Activated T-helper 2 cell treated with anti-CD3 and anti-CD28 coated beads, Interferon-gamma antibody, Interleukin-2, Interleukin-4, amounts not matched to agents 10 μg/mL and 5 μg/mL and 100 μg/mL, durations not matched to agents 14 hours and 24 hours and 36 hours (primary cell): ENCODE measurements at places on chromosomes 12 and 14.

DNA sequence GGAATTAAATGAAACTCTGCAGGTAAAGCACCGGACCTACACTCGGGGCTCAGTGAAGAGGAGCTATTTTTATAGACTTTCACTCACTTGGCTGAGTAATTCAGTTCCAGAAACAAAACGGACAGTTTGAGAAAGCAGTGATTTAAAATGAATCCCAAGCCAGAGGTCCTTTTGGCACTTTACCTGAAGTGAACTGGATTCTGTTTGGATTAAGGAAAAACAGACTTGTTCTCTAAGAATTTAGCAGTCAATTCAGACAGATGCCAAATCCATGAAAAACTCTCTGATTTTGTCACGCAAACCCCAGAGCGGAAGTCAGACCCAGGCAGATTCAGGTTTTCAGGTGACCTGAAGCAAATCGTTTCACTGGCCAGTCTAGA is 4.9 kb upstream of the VASH1 start:
- no peaks in the 10 kb centered on the region for H3K36me3 ChIP-seq
- H3K4me1 ChIP-seq: peaks cover 1% of the 10 kb centered on the region
- no peak overlapping the region for H3K4me3 ChIP-seq

GRCh38 chr12:68359674-68360073 is 27.5 kb upstream of the MDM1 start:
- H3K27ac ChIP-seq: no peak overlapping the region
- no peak overlapping the region for H3K4me3 ChIP-seq
- no peaks in the 10 kb centered on the region for H3K36me3 ChIP-seq
- no peak for DNase-seq
- H3K4me1 ChIP-seq: peaks cover 26% of the 10 kb centered on the region

- H3K4me3 ChIP-seq: no peak overlapping the region
- no peak overlapping the region for H3K27ac ChIP-seq
- no peak for DNase-seq
- H3K27me3 ChIP-seq: no peaks in the 10 kb centered on the region
- H3K4me1 ChIP-seq: no peaks in the 10 kb centered on the region
- no peaks in the 10 kb centered on the region for H3K36me3 ChIP-seq
These were observed 38.9 kb downstream of the SERPINA3 start for GRCh38 chr14:94650806-94651805.

DNA sequence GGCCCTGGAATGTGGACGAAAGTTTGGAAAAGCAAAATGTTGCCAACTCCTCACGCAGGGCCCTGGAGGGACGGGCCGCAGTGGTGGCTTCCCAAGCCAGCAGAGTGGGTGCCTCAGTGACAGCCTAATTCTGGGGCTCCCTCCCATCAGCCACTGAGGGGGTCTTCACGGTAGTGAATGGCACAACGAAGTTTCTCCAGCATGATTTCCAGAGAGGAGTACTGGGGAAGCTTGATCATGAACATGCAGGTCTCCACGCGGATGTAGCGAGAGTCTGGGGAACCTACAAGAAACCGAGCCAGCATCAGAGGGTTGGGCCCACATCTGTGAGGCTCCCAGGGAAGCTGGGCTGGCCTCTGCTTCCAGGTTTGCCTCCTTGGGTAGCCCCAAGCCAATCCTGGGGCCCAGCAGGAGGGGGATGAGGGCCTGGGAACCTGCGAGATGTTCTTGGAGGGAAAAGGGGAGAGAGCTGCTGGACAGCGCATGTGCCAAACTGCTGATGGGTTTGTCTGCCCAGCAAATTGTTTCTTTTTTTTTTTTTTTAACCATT is 37.0 kb downstream of the TRAFD1 start:
- H3K4me3 ChIP-seq: no peak overlapping the region
- DNase-seq: no peak
- H3K36me3 ChIP-seq: peaks cover 38% of the 10 kb centered on the region
- no peaks in the 10 kb centered on the region for H3K4me1 ChIP-seq

GRCh38 chr14:92706386-92706785 is 42.0 kb downstream of the LGMN start:
- no peak overlapping the region for H3K27ac ChIP-seq
- H3K27me3 ChIP-seq: peaks cover 12% of the 10 kb centered on the region
- DNase-seq: no peak
- no peak overlapping the region for H3K4me3 ChIP-seq
- no peaks in the 10 kb centered on the region for H3K4me1 ChIP-seq
- no peaks in the 10 kb centered on the region for H3K36me3 ChIP-seq

DNA sequence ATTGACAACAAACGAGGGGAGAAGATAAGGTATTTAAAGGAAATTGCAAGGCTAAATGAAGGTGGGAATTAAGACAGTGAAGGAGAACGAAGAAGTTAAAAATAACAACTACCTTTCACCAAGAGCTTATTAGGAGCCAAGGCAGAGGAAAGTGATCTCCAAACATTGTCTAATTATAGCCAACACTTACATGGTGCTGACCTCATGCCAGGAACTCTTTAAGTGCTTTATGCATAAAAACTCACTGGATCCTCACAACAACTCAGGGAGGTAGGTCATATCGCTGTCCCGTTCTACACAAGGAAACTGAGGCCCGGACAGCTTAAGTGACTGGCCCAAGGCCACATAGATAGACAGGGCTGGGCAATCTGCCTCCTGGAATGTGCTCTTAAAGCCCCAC is 19.5 kb downstream of the TAMALIN start:
- H3K36me3 ChIP-seq: no peaks in the 10 kb centered on the region
- peak overlapping the region; percentile 98 for H3K27ac ChIP-seq
- no peaks in the 10 kb centered on the region for H3K27me3 ChIP-seq
- H3K4me3 ChIP-seq: no peak overlapping the region
- peaks cover 26% of the 10 kb centered on the region for H3K4me1 ChIP-seq

GRCh38 chr12:108162207-108162606 is 33.1 kb downstream of the WSCD2 start:
- H3K27ac ChIP-seq: no peak overlapping the region
- no peaks in the 10 kb centered on the region for H3K4me1 ChIP-seq
- H3K27me3 ChIP-seq: no peaks in the 10 kb centered on the region
- no peaks in the 10 kb centered on the region for H3K36me3 ChIP-seq
- no peak overlapping the region for H3K4me3 ChIP-seq
- DNase-seq: no peak

DNA sequence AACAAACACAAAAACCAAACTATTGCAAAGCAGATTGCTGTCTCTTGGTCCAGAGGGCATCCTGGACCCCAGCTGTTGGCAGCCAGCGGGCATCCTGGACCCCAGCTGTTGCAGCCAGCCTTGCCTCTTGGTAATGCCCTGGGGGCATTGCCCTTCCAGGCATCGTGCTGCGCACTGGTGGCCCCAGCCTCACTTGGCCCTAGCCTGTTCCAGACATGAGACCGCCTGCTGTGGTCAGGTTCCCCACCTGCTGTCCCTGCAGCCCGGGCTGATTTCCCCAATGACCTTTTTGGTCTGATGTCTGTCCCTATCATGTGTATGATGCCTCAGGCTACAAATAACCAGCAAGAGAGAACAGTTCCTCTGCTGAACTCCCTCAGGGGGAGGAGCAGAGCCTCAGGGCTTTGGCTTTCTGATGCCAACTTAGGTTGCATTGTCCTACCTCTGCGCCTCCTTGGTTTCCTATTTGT is 20.8 kb downstream of the MLXIP start:
- no peak for DNase-seq
- H3K4me3 ChIP-seq: no peak overlapping the region
- no peak overlapping the region for H3K27ac ChIP-seq
- peaks cover 30% of the 10 kb centered on the region for H3K4me1 ChIP-seq
- H3K36me3 ChIP-seq: peaks cover 6% of the 10 kb centered on the region
- H3K27me3 ChIP-seq: no peaks in the 10 kb centered on the region

- H3K27ac ChIP-seq: no peak overlapping the region
- H3K4me1 ChIP-seq: no peaks in the 10 kb centered on the region
- H3K4me3 ChIP-seq: no peak overlapping the region
- no peaks in the 10 kb centered on the region for H3K36me3 ChIP-seq
- DNase-seq: no peak
These were observed 5.3 kb downstream of the SLC5A8 start for GRCh38 chr12:101204602-101205304.

DNA sequence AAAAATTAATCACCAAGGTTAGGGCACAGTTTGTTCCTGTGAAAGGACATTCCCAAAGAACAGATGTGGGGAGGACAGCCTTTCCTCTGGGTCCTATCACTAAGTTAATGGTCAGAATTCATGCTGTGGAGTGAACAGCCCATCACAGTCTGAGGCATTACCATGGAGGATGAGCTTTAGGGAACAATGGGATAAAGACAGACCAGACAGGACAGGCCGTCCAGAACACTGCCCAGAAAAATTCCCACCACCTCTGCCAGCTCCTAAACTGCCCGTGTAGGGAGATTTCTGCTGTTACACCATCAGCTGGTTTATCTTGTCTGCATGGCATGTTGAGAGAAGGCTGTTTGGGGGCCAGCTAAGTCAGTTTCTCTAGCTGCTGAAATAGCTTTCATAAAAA is 49.6 kb upstream of the IFNG-AS1 start:
- H3K4me1 ChIP-seq: peaks cover 1% of the 10 kb centered on the region
- H3K27ac ChIP-seq: no peak overlapping the region
- DNase-seq: no peak
- H3K4me3 ChIP-seq: no peak overlapping the region
- H3K36me3 ChIP-seq: no peaks in the 10 kb centered on the region

GRCh38 chr12:105667973-105668743 is 337.7 kb downstream of the C12orf75 start:
- no peaks in the 10 kb centered on the region for H3K4me1 ChIP-seq
- no peak overlapping the region for H3K4me3 ChIP-seq
- DNase-seq: no peak
- no peaks in the 10 kb centered on the region for H3K27me3 ChIP-seq
- no peak overlapping the region for H3K27ac ChIP-seq
- H3K36me3 ChIP-seq: no peaks in the 10 kb centered on the region

DNA sequence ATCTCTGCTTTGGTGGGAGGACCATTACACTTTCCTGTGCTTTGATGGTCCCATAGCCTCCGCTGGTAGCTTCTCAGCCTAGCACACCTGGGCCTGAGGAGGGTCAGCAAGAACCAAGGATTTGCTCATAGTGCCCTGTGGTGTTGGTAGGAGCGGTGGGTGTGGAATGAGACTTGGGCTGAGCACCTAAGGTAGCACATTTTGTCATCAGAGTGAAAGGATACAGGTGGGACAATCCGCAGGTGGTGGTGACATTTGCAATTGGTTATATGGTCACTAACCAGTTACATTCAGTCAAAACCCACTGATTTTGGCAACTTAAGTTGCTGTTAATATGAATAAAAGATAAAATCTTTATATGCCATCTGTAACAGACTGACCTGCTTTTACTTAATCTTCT is 46.7 kb downstream of the TTC6 start:
- H3K27me3 ChIP-seq: no peaks in the 10 kb centered on the region
- no peak for DNase-seq
- no peaks in the 10 kb centered on the region for H3K4me1 ChIP-seq
- H3K36me3 ChIP-seq: no peaks in the 10 kb centered on the region
- no peak overlapping the region for H3K4me3 ChIP-seq

DNA sequence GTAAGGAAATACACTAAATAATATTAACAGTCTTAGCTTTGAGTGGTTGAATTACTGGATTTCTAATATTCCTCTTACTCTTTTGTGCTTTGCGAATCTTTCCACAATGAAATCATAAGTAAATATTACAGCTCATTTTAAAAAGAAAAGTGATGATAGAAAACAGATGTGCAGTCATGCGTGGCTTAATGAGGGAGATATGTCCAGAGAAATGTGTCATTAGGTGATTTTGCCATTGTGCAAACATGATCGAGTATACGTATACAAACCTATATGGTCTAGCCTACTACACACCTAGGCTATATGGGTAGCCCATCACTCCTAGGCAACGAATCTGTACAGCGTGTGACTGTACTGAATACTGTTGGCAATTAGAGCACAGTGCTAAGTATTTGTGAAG is 59.3 kb downstream of the SLC15A5 start:
- no peaks in the 10 kb centered on the region for H3K27me3 ChIP-seq
- no peak for DNase-seq
- no peaks in the 10 kb centered on the region for H3K4me1 ChIP-seq
- H3K36me3 ChIP-seq: no peaks in the 10 kb centered on the region

DNA sequence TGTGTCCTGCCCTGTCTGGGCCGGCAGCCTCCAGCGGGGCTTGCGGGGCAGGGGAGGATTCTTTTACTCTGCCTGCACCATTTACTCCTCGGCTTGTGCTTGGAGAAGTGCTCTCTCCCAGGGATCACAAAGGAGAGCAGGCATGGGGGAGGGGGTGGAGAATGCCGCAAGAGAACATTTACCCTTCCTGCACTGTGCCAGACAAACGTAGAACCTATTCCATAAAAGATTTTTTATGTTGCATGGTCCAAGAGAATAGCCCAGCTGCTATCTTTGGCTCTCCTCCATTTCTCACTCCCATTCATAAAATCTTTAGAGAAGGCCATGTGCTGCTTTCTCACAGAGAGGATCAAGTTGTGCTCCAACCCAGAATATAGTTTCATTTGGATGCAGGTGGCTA is 159.4 kb downstream of the SPTSSA start:
- H3K27ac ChIP-seq: no peak overlapping the region
- no peaks in the 10 kb centered on the region for H3K4me1 ChIP-seq
- no peak overlapping the region for H3K4me3 ChIP-seq
- no peaks in the 10 kb centered on the region for H3K36me3 ChIP-seq
- H3K27me3 ChIP-seq: peaks cover 2% of the 10 kb centered on the region

DNA sequence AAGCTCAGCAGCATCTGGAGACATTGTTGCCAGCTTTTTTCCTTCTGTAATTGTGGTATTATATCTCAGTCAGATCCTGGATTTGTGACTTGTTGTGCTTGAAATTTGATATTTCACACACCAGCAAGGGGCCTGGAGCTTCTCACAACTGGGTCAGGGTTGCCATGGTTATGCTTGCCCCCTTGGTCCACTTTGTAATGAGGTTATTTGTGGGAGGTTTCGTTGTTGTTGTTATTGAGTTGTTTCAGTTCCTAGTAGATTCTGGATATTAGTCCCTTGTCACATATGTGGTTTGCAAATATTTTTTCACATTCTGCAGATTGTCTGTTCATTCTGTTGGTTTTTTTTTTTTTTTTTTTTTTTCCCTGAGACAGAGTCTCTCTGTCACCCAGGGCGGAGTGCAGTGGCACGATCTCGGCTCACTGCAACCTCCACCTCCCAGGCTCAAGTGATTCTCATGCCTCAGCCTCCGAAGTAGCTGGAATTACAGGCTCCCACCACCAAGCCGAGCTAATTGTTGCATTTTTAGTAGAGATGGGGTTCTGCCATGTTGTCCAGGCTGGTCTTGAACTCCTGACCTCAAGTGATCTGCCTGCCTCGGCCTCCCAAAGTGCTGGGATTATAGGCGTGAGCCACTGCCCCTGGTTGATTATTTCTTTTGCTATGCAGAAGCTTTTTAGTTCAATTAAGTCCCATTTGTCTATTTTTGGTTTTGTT is 80.6 kb upstream of the ETV6 start:
- DNase-seq: no peak
- H3K4me3 ChIP-seq: no peak overlapping the region
- H3K4me1 ChIP-seq: no peaks in the 10 kb centered on the region

DNA sequence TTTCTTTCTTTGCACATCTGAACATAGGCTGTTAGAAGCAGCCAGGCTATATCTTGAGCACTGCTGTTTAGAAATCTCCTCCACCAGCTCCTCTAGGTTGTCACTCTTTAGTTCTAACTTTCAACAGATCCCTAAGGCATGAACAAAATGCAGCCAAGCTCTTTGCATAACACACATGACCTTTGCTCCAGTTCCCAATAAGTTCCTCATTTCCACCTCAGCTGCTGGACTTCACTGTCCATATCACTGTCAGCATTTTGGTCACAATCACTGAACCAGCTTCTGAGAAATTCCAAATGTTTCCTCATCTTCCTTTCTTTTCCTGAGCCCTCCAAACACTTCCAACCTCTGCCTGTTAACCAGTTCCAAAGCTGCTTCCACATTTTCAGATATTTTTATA is 27.6 kb upstream of the C14orf132 start:
- no peak overlapping the region for H3K27ac ChIP-seq
- DNase-seq: no peak
- no peak overlapping the region for H3K4me3 ChIP-seq
- H3K36me3 ChIP-seq: no peaks in the 10 kb centered on the region
- H3K27me3 ChIP-seq: peaks cover 4% of the 10 kb centered on the region
- H3K4me1 ChIP-seq: no peaks in the 10 kb centered on the region
